Mesothelial cell of epicardium (in vitro differentiated cells): ENCODE measurements at places on chromosomes 6 and 20. TPM values are rescaled to one million over a fixed set of nuclear protein-coding genes. Genes with fewer than 3 reads are reported as not detected.
A peak's percentile ranks its signal among the peaks of the same experiment; 100 is the strongest.

GRCh38 chr20:32167552-32167951 is 40.0 kb downstream of the PLAGL2 start:
- peaks cover 7% of the 10 kb centered on the region for H3K4me1 ChIP-seq
- no peak overlapping the region for H3K4me3 ChIP-seq
- H3K36me3 ChIP-seq: peaks cover 30% of the 10 kb centered on the region
- no peak for DNase-seq
- H3K27ac ChIP-seq: no peak overlapping the region
- no peaks in the 10 kb centered on the region for H3K27me3 ChIP-seq

GRCh38 chr6:135996668-135997067 is 145.2 kb downstream of the PDE7B start:
- H3K27me3 ChIP-seq: no peaks in the 10 kb centered on the region
- no peak overlapping the region for H3K4me3 ChIP-seq
- no peak for DNase-seq
- peaks cover 14% of the 10 kb centered on the region for H3K36me3 ChIP-seq

GRCh38 chr6:125811259-125811658 is 20.5 kb downstream of the NCOA7 start:
- H3K4me1 ChIP-seq: peaks cover 65% of the 10 kb centered on the region
- no peaks in the 10 kb centered on the region for H3K27me3 ChIP-seq
- DNase-seq: no peak
- H3K27ac ChIP-seq: peak overlapping the region; percentile 60

DNA sequence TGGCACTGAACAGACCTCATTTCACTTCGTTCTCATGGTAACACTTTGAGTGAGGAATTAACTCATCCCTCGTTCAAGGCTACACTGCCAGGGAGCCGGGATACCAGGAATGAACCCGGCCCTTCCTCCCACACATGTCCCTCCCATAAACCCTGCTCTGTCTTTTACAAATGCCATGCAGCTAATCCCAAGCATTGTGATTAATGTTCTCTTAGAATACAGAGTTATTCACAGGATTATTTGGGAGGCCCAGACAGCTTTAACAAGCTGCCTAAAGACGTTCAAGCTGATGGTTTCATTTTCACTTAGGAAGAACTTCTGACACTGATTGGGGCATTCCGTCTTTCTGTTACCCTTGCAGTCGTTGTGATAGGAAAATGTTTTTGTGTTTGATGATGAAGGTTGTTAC is 42.5 kb upstream of the CD83 start:
- peaks cover 25% of the 10 kb centered on the region for H3K4me1 ChIP-seq
- DNase-seq: no peak
- peak overlapping the region; percentile 11 for H3K4me3 ChIP-seq
- H3K27me3 ChIP-seq: peaks cover 1% of the 10 kb centered on the region
- H3K27ac ChIP-seq: peak overlapping the region; percentile 96

DNA sequence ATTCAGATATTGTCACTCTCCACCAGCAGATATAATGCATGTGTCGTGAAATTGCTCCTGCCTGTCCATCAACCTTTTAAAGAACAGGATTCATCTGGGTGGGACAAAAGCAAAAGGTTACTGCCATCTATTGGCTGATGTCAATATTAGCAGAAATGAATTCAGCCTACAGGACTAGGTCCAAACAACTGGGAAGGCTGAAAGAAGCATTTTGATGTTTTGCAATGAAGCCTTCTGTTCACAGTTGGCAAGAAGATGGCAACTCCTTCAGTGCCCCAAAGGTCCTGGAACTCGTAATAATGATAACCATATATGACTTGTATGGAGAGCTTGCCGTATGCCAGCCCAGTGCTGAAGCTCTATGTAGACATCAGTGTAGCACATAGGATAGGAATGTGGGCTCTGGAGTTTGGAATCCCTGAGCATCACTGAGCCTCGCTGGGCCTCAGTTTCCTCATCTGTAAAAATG is 7.5 kb downstream of the BCAS1 start:
- no peak for DNase-seq
- H3K27ac ChIP-seq: no peak overlapping the region
- peaks cover 5% of the 10 kb centered on the region for H3K4me1 ChIP-seq
- no peak overlapping the region for H3K4me3 ChIP-seq

DNA sequence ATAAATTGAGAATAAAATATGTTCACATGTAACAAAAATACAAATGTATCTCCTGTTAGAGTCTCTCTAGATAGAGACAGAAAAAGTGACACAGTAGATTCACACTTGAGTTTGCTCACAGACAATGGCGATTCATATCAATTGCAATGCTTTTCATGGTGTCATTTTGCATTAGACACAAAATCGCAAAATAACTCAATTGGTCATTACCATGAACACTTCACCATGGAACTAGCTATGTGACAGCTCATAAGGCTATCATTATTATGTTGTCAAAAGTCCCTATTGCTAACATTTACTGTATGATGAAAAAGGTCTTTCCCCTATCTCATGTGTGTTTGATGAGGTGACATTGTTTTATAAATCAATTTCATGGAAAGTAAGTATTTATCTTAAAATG is 249.5 kb upstream of the AGPAT4 start:
- H3K27me3 ChIP-seq: peaks cover 23% of the 10 kb centered on the region
- H3K27ac ChIP-seq: no peak overlapping the region
- H3K36me3 ChIP-seq: no peaks in the 10 kb centered on the region
- DNase-seq: no peak
- H3K4me3 ChIP-seq: no peak overlapping the region

DNA sequence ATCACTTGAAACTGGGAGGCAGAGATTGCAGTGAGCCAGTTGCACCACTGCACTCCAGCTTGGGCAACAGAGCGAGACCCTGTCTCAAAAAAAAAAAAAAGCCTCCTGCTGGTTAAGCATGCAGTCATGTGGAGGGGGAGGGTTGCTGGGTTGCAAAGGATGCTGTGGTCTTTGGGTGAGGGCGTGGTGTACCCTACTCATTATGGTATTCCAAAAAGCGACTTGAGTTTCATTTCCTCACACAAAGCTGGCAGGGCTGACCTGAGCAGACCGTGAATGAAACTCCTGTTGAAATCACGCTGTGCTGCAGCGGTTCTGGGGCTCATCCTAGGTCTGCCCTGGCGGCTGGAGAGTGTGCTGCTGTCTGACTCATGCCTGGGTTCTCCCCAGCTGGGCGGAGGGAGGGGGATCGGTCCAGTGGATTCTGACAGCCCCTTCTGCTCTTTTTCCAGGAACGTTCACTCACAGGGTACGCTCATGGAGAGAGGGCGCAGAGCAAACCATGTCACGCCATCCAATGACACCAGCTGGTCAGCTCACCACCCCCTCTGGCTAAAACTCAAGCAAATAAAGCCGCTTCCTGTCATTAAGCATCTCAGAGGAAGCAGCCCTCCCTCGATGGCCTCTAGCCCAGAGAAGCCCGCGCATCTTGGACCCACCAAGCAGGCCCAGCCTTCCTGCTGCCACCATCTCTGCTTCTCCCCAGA is 166.2 kb downstream of the SCML4 start:
- H3K4me3 ChIP-seq: no peak overlapping the region
- peaks cover 34% of the 10 kb centered on the region for H3K4me1 ChIP-seq
- H3K36me3 ChIP-seq: no peaks in the 10 kb centered on the region
- no peak for DNase-seq
- H3K27me3 ChIP-seq: no peaks in the 10 kb centered on the region
- H3K27ac ChIP-seq: peak overlapping the region; percentile 58

GRCh38 chr6:136945072-136945471 is 23.0 kb downstream of the SLC35D3 start:
- H3K27ac ChIP-seq: no peak overlapping the region
- no peak overlapping the region for H3K4me3 ChIP-seq
- H3K4me1 ChIP-seq: no peaks in the 10 kb centered on the region

DNA sequence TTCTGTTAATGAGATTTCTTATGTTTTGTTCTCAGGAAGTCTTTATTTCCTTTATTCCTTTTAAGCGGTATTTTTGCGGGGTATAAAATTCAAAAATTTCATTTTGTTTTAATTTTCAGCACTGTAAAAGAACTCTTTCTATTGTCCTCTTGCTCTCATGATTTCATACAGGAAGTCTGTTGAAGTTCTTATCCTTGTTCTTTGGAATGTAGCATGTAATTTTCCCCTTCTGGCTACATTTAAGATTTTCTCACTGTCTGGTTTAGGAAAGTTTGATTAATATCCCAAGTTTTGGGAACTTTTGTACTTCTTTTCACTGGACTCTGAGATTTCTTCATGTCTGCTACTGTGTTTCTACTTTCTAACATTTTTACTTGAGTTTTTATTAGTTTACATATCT is 581.4 kb upstream of the GJE1 start:
- no peaks in the 10 kb centered on the region for H3K27me3 ChIP-seq
- H3K36me3 ChIP-seq: peaks cover 10% of the 10 kb centered on the region
- no peak for DNase-seq
- no peak overlapping the region for H3K4me3 ChIP-seq

GRCh38 chr6:89146718-89147700 is 1.2 kb downstream of the PM20D2 start:
- peak overlapping the region; percentile 74 for H3K4me3 ChIP-seq
- H3K36me3 ChIP-seq: peaks cover 5% of the 10 kb centered on the region
- peak overlapping the region; percentile 83 for H3K27ac ChIP-seq
- H3K27me3 ChIP-seq: no peaks in the 10 kb centered on the region
- peaks cover 32% of the 10 kb centered on the region for H3K4me1 ChIP-seq
- DNase-seq: no peak

- DNase-seq: no peak
- H3K4me3 ChIP-seq: no peak overlapping the region
- no peaks in the 10 kb centered on the region for H3K27me3 ChIP-seq
- H3K36me3 ChIP-seq: no peaks in the 10 kb centered on the region
- H3K27ac ChIP-seq: no peak overlapping the region
These were observed 131.9 kb upstream of the SGK1 start for GRCh38 chr6:134449781-134450180.

GRCh38 chr20:6287471-6287870 is 164.6 kb upstream of the FERMT1 start:
- no peak overlapping the region for H3K4me3 ChIP-seq
- no peak overlapping the region for H3K27ac ChIP-seq
- peaks cover 5% of the 10 kb centered on the region for H3K36me3 ChIP-seq
- no peaks in the 10 kb centered on the region for H3K27me3 ChIP-seq

- H3K4me1 ChIP-seq: peaks cover 14% of the 10 kb centered on the region
- no peak overlapping the region for H3K4me3 ChIP-seq
- no peak for DNase-seq
- peaks cover 5% of the 10 kb centered on the region for H3K36me3 ChIP-seq
- no peak overlapping the region for H3K27ac ChIP-seq
- no peaks in the 10 kb centered on the region for H3K27me3 ChIP-seq
These were observed 5.5 kb downstream of the SMPD2 start for GRCh38 chr6:109446072-109446471.

GRCh38 chr20:23528867-23529431 is 38.0 kb downstream of the CST8 start:
- no peaks in the 10 kb centered on the region for H3K4me1 ChIP-seq
- no peak overlapping the region for H3K4me3 ChIP-seq
- no peak for DNase-seq
- no peak overlapping the region for H3K27ac ChIP-seq

- H3K4me3 ChIP-seq: no peak overlapping the region
- H3K4me1 ChIP-seq: no peaks in the 10 kb centered on the region
- no peak for DNase-seq
- H3K27ac ChIP-seq: no peak overlapping the region
- no peaks in the 10 kb centered on the region for H3K27me3 ChIP-seq
These were observed 312.6 kb downstream of the C6orf118 start for GRCh38 chr6:164996838-164997237.

- H3K4me1 ChIP-seq: peaks cover 2% of the 10 kb centered on the region
- no peak overlapping the region for H3K4me3 ChIP-seq
- no peak overlapping the region for H3K27ac ChIP-seq
- DNase-seq: no peak
- H3K27me3 ChIP-seq: no peaks in the 10 kb centered on the region
These were observed 32.6 kb downstream of the DSTN start for GRCh38 chr20:17602493-17602892.

GRCh38 chr20:24206995-24207394 is 218.4 kb upstream of the GGTLC1 start:
- H3K27me3 ChIP-seq: peaks cover 12% of the 10 kb centered on the region
- H3K27ac ChIP-seq: no peak overlapping the region
- H3K36me3 ChIP-seq: no peaks in the 10 kb centered on the region

DNA sequence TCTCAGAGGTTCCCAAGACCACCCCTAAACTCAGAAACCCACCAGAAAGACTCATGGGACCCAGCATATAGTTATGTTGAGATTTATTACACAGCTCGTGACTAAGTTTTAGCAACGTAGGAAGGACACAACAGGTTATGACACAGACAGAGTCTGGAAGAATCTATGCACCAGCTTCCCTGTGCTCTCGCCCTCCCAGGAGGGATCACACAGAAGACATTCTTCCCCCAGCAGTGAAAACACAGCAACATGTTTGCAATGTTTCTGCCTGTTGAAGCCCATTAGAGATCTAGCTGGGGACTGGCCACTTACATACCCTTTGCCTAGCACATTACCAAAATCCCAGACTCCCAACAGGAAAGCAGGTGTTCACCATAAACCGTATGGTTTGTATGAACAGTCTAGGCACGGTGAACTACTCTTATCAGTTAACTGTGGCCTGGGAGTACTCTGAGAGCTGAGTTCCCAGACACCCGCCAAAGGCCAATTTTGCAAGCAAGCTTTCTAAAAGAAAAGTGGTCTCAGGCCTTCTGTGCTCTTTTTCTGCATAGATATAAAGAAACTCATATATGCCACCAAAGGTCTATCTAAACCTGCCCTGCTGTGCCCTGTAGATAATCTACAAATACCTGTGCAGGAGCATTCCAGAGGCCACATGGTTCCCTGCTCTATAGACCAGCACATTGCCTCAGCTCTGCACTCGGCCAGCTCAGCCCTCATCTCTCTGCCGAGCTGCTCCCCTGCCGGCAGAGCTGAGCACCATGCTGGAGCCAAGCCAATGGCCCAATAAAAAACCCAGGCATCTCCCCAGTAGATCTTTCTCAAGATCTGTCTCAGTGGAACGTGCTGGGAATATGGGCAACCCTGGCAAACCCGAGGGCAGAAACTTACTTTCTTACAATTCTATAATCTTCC is 69.6 kb upstream of the SMIM28 start:
- no peaks in the 10 kb centered on the region for H3K36me3 ChIP-seq
- H3K4me1 ChIP-seq: peaks cover 45% of the 10 kb centered on the region
- peak; percentile 53 for DNase-seq
- H3K4me3 ChIP-seq: no peak overlapping the region
- peak overlapping the region; percentile 95 for H3K27ac ChIP-seq

Gene HMGA1
- total RNA-seq: 213 to 222 TPM (median 216 TPM) in 3 replicates

Gene MOXD1
- 110 to 113 TPM (median 111 TPM) in 3 replicates for total RNA-seq

Gene RBM24
- 0.43 to 0.86 TPM (median 0.45 TPM) in 3 replicates for total RNA-seq

Gene DACT2
- 7.3 to 8.0 TPM (median 7.4 TPM) in 3 replicates for total RNA-seq

Gene MYLK2
- 0.27 to 0.49 TPM (median 0.38 TPM) in 3 replicates for total RNA-seq

Gene DLL1
- total RNA-seq: 2.6 to 4.8 TPM (median 3.6 TPM) in 3 replicates

Gene SLC2A10
- total RNA-seq: 21.7 to 23.8 TPM (median 22.2 TPM) in 3 replicates

Gene CST1
- total RNA-seq: not detected in 3 replicates

Gene LTB
- total RNA-seq: 0.32 TPM in 1 of 3 replicates, not detected in the others
